Inflammatory macrophage (primary cell): ENCODE measurements at places on chromosomes 1 and 21.

- no peak for DNase-seq
Measured at GRCh38 chr21:31545036-31545435, 114.5 kb upstream of the SOD1 start.

- DNase-seq: no peak
Measured at GRCh38 chr1:72648465-72648864, 366.1 kb upstream of the NEGR1 start.

DNA sequence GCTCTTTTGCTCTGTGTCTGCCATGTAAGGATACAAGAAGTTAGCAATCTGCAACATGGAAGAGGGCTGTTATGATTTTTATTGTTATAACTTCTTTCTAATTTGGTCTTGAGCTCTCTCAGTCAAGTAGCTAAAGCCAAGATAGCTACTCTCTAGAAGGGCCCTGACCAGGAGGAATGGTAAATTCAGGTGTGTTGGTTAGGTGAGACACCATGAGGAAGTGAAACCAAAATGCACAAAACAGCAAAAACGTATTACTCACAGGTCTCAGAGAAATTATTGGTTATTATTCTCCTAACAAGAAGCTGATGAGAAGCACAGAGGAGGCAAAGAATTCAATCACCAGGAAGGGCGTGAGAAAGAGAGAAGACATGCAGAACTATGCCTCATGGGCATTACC, 51.8 kb upstream of the INSL5 start:
- no peak for DNase-seq

DNA sequence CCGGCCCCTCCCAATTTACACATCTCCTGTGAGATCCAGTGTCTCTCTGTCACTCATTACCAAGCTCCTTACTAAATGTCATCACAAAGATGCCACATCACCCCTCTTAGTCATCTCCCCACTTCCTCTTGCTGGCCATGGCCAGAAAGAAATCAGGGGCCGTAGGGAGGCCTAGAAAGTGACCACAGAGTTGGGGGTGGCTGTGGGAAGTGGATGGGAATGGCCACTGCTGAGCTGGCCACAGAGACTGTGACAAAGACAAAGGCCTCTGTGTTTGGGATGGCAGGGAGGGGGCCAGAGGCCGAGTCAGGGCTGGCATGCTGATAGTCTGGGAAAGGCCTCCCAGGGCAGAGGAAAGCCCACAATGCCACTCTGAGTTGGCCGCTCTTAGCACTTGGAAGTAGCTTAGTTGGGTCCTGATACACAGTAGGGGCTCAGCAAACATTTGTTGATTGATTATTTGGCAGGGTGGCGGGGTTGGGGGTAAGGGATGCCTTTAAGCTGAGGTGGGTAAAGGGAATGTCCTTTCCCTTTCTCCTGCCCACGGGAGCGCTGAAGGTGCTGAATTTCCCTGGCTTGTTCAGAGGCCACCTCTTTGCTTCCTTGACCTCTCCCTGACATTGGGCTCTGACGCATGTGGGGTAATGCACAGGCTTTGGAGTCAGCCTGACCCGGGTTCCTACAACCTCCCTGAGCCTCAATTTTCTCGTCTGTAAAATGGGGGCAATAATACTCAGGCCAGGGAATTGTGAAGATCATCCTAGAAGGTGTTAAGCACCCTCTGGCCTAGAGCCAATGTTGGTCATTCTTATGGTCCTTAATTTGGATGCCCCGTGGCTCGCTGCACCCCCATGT, 13.2 kb downstream of the NAV1 start:
- DNase-seq: peak; percentile 93

GRCh38 chr21:46352913-46353312, 29.0 kb downstream of the PCNT start:
- DNase-seq: no peak

- no peak for DNase-seq
Measured at GRCh38 chr1:56638248-56638647, 6.9 kb upstream of the PRKAA2 start.

GRCh38 chr1:107689733-107690132, 275.2 kb downstream of the VAV3 start:
- no peak for DNase-seq

DNA sequence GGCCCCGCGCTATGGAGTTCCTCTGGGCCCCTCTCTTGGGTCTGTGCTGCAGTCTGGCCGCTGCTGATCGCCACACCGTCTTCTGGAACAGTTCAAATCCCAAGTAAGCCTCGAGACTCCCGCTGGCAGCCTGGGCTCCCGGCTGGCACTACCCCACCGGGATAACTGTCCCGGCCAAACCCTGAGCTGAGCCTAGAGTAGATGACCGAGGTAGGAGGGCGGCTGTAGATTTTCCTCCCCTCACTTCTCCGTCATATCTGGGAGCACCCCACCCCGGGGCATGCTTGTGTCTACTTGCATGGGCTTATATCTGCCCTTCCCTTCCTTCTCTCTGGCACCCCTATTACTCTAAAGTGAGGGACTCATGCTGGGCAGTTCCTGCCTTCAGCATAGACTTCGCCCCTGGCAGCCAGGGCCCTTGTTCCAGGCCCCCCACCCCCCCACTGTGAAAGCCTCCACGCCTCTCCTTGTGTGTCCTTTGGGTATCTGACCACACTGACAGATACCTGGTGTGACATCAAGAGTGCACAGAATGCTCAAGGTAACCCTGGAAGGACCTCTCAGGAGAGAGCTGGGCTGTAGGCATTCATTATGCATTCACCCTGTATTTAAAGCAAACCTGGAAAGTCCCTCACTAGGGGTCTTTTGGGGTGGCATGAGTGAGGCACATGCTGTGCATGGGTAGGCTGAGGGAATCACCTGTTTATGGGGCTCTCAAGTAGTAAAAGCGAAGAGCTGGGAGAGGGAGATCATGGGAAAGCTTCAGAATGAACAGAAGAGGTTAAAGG, 485 bp downstream of the EFNA1 start:
- DNase-seq: no peak
